ENCODE measurements at places on chromosomes 5 and 9.

GRCh38 chr5:103929338-103930013 lies 366.9 kb upstream of the NUDT12 start:
- DNase-seq, result no peak

DNA sequence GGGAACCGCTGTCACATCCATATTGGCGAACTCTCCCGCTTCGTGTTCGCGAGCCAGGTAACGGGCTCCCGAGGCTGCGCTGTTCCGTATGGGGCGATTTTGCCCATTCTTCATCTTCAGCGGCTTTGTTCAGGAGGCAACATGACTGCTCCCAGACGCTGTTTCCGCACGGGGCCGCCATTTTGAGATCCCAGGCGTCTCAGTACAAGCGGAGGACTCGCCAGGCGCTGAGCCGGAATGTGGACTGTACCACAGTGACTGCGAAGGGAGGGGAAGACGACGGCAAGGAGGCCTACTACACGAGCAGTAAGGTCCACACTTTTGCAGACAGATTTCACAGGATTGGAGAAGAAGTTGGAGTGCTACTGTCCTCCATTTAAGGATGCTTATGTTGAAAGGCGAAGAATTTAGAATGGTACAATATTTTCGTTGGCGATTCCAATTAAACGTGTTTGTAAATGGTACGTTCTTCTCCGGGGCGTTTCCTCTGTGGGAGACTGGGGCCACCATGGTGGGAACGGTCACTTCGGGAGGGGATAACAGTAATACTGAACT lies 41.6 kb upstream of the ZNF300 start:
- no peak for DNase-seq

GRCh38 chr5:93890657-93891056 lies 149.3 kb upstream of the POU5F2 start:
- no peak for DNase-seq

- no peak for DNase-seq
Measured at GRCh38 chr9:101369286-101369685, 15.5 kb downstream of the BAAT start.

GRCh38 chr5:329768-330167 lies 8.3 kb downstream of the AHRR start:
- no peak for DNase-seq

GRCh38 chr9:136802321-136802720 lies 5.4 kb upstream of the RABL6 start:
- no peak for DNase-seq

DNA sequence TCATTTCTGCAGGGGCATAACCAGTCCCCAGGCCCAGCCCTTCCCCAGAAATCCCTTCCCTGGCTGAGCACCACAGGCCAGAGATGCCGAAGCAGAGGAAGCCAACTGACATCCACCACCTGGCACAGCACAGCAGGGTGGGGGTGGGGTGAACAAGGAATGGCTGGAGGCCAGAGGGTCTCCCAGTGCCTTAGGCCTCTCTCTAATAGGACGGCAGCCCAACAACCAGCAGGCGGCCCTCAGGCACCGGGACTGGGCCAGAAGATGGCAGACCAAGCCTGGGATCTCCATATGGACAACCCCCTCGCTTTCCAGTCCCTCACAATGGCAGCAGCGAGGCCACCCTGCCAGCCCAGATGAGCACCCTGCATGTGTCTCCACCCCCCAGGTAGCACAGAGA lies 13.2 kb downstream of the PDLIM4 start:
- DNase-seq, result no peak

DNA sequence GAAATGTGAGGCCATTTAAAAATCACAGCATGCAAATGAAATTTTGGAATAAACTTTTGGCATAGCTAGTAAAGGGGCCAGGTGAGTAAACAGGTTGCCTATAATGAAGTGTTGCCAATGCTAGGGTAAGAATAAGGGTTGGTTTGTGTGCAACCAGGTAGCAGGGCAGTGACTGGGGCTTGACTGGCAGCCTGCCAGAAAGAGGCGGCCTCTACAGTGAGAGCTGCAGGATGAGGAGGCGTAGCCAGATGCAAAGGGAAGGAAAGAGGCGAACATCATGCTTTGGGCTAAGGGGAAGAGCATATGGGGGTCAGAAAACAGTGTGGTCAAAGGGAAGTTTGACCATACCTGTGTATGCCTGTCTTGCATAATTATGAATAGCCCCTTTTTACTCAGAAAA lies 70.6 kb downstream of the MAST4 start:
- no peak for DNase-seq

DNA sequence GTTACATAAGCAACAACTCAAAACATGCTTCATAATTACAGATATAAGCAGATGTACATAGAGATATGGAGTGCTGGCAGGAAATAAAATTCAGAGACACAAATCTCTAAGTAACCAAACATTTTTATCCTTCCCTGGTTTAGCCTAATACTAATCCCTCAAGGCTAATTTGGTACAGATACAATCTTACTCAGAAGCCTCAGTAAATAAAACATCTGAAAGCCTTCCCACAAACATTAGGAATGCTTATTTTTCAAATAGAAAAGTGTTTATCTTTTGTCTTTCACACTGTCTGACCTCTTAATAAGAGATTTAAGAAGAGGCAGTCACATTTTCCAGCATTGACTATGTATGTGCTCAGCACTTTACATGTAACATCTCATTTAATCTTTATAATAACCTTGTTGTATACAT lies 399.4 kb downstream of the ARRDC3 start:
- DNase-seq, result no peak

GRCh38 chr5:3050863-3051262 lies 299.4 kb upstream of the IRX2 start:
- DNase-seq, result no peak

All from esophagus squamous epithelium (tissue), 5 donors.